HT1080 (cell line): ENCODE measurements at places on chromosomes 12 and 14. TPM values are rescaled to one million over a fixed set of nuclear protein-coding genes. Genes with fewer than 3 reads are reported as not detected.

DNA sequence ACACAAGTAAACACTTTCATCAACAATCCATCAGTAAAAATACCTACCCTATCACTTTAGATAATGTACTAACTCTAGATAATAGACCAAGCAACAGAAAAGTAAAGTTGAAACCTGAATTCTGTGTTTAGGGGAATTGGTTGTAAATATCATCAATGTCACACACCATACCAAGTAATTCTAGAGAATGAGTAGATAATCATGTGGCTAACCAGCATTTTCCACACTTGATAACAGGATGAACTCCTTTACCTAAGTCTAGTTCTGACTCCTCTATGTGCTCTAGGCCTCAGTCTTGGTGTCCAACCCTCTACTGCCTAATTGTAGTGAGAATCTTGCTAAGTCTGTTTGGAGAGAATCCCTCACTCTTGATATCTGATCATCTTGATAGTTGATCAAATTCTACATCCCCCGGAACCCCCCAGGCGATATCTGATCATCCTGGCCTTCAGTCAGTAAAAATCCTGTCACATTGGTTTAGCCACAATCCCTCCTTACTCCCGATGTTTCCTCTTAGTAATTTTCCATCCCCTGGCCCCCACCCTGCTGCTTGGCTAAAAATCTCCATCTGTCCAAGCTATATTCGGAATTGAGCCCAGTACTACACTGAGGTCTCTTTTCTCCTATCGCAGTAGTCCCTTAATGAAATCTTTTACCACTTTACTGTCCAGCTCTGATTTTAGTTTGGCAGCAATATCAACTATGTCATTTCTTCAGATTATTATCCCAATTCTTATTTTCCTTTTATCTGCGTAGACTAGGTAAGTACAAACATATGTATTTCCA, 3.4 kb upstream of the SLCO1A2 start:
- DNase-seq, result no peak

- DNase-seq, result peak; percentile 72
Observed at GRCh38 chr14:49865431-49865859, 12.9 kb upstream of the NEMF start.

DNA sequence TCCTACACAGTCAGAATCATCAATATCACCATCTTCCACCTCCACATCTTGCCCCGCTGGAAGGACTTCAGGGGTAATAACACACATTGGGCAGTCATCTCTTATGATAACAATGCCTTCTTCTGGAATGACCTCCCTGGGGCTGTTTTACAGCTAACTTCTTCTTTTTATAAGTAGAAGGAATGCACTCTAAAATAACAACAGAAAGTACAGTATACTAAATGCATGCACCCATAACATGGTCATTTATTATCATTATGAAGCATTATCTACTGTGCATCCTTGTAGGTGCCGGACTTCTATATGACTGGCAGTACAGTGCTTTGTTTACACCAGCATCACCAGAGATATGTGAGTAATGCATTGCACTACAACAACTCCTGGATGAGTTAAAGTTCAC, 19.0 kb upstream of the NUAK1 start:
- no peak for DNase-seq

- no peak for DNase-seq
Observed at GRCh38 chr14:101950516-101951215, 13.7 kb upstream of the DYNC1H1 start.

DNA sequence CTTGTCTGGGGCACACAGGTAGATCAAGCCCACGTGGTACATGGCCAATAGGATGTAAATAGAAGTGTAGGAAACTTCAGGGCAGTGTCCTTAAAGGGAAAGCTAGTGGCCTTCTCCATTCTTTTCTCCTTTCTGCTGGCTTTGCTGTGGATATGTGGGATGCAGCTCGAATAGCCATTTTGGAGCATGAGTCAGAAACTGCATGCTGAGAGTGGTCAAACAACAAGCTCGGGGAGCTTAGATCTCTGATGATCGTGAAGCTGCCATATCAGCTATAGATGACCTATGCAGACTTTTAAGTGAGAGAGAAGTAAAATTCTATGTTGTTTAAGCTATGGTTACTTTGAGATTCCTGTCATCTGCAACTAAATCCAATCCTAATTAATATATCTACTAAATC, 241.3 kb upstream of the DAAM1 start:
- DNase-seq, result no peak

GRCh38 chr14:24329736-24330135, 5.1 kb downstream of the ADCY4 start:
- no peak for DNase-seq

DNA sequence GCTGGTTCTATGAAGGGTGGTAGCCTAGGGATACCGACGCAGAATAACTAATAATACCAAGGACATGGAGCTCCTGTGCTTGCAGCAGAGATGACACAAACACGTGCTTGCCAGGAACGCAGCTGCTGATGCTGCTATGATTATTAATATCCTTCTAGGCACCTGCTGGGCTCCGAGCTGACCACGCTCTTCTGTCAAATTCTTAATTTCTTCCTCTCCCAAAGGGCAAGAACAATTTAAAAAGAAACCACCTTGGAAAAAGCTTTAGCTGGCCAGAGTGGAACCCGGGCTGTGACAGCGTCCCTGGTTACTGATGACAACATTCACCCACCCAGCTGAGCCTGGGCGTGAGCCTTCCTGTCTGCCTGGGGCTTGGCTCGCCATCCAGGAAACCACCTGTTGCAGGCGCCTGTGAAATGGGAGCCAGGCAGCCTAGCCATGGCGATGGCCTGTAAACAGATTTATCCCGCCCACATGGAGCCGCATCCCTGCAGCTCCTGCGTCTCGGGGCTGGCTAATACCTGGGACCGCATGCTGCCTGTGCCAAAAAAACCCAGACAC, 28.8 kb downstream of the CLMN start:
- no peak for DNase-seq

GRCh38 chr14:84708865-84709264, 821.1 kb upstream of the FLRT2 start:
- DNase-seq, result no peak

DNA sequence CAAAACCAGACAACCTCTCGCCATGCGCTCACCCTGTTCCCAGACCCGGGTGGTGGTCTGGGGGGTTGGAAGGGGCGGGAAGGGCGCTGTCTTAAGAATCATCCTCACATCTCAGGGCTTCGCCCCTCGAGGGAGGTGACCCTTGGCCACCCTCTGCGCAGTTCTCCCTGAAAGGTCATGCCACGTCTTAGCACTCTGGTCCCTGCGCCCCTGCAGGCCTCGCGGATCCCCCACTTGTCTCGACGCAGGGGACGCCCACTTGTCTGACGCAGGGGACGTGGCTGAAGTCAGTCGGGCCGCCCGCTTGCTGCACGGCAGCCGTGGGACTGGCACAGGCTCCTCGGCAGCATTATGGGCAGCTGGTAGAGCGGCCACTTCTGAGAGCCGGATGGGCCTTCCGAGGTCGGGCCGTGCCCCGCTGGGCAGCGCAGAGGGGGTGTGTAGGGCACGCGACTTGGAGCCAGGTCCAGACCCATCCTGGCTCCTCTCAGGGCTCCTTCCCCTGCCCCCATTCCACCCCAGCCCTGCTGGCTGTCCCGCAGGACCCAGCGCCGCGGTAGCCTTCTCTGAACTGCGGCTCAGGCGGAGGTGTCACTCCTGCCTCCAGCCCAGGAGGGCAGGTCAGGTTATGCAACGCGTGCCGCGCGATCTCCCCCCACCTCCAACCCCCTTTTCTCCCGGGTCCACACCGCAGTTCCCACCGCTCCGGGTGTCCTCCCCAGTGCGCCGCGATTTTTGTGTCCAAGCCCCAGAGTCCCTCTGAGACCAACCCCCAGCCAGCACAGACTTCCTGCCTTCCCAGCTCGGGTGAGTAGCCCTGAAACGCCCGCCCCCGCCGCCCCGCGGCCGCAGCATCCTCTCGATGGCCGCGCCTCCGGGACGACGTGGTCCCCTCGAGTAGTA, 40.9 kb upstream of the CAPRIN2 start:
- DNase-seq, result peak; percentile 92

- DNase-seq, result no peak
Observed at GRCh38 chr12:9065607-9065856, 50.2 kb downstream of the A2M start.

- DNase-seq, result peak; percentile 52
Observed at GRCh38 chr12:55996201-55996714, 818 bp upstream of the SUOX start.

- DNase-seq, result no peak
Observed at GRCh38 chr14:100548295-100548655, 38.9 kb downstream of the BEGAIN start.

- no peak for DNase-seq
Observed at GRCh38 chr14:72752034-72752412, 141.9 kb downstream of the DPF3 start.

GRCh38 chr12:15688202-15688736, 100.9 kb downstream of the EPS8 start:
- no peak for DNase-seq

DNA sequence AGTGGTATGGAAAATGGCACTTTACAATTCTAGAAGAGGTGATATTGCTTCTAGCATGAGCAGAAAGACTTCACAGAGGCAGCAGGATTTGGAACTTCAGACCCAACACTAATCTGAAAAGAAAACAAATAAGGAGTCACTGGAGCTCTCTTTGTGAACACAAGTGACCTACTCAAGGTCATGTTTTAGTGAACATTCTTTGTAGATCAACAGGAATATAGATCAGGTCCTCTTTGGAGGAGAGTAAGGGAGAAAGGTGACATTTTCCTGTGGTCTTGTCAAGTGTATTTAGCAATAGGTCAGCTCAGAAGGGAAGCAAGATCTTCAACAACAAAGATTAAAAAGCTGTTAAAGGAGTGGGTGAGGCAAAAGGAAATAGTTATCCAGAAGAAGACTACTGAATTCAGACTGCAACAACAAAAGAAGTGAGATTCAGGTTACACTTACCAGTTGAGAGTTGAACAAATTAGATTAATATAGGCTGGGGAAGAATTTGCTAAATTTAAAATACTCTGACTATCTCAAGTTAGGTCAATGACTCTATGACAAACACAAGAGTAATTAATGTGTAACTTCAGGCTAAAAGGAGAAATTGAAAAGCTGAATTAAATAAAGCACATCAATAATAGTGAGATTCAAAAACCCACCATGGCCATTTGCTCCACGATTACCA, 528.2 kb downstream of the RPS29 start:
- no peak for DNase-seq

DNA sequence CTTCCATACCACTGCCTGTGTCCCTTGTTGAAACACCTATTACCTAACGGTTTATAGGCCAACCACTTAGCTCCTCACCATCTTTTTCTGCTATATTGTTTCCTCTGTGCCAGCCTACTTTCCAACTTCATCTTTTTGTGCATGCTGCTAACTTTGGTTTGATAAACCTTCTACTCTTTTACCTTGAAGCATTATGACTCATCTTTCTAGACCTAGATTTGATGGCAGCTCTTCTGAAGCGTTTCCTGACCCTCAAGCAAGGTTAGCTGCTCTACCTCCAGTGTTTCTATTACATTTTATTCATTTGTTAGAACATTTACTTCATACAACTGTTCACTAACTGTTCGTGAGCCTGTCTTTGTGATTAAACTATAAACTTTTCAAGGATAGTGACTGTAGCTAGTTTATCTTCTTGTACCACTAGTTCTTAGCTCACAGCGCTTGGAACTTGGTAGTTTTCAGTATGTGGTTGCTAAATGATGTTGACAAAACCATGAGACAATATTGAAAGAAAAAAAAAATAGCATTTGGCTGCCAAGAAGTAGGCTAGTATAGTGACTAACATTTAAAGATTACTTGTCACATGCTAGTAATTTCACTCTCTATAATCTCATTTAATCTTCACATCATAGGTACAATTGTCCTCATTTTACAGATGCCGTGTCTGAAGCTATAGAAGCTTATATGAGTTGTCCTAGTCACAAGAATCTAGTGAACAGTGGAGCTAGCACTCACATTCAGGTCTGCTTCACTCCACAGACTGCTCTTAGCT, 79.5 kb downstream of the APAF1 start:
- no peak for DNase-seq

DNA sequence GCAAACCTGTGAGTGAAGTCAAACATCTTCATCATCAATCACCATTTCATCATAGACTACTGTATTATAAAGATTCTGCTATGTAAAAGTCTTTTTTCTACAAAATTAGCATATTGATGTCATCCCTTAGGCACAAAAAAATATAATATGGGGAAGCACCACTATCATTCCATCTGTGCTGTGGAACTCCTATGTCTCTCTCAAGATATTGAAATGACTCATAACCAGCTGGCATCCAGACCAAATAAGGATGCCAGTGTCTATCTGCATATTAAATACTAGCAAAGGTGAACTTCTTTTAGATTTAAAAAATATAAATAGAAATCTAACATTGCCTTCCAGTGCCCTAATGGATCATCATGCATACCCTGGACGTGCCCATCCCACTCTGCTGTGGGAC, 17.9 kb upstream of the DCAF5 start:
- peak; percentile 21 for DNase-seq

DNA sequence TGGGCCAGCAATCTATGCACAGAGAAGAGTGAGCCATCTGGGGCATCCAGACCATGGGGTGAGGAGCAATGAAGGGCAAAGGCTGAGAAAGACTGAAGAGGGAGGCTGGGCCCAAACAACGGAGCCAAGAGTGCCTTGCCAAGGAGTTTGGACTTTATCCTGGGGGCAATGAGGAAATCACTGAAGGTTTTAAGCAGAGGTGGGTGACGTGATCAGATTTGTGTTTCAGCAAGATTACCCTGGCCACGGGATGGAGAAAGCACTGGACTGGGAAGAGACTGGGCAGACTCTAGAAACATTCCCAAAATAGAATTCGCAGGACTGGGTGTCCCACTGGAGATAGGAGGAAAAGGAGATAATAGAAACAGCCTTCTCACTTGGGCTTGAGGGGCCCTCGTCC, 65.3 kb downstream of the DPF3 start:
- DNase-seq, result no peak

DNA sequence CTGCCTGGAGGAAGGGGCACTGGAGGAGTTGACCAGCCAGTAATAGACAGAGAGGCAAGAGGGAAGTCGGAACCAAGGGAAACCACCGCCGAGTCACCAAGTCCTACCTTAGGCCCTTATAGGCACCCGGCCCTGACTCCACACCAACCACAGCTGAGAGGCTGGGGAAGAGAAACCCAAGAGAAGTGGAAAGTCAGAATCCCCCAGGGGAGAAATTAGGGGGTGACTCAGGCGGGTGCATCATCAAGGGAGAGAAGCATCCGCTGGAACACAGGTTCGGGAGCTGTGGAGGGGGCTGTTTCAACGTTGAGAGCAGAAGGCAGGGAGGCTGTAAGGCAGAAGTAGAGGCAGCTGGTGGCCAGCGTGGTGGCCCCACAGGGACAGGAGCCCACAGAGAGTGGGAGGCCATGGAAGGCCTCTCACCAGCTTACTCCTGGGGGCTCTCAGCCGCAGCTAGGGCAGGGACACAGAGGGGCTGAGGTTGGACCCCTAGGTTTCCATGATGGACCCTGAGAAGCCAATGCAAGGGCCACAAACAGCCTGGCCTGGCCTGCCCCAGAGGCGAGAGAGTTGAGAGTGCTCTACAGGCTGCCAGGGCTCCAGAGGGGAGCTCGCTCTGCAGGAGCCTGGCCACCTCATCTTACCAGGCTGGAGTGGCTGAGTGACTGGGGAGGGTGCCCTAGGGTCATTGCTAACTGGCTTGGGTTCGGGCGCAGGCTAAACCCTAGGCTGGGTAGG, 1.4 kb upstream of the TRMT61A start:
- peak; percentile 42 for DNase-seq

NEUROD4 gene
- total RNA-seq, result not detected in 2 replicates

TAS2R43 gene
- total RNA-seq, result not detected in 2 replicates

BEST3 gene
- 1.6 and 2.9 TPM in 2 replicates for total RNA-seq

DIO3 gene
- total RNA-seq, result not detected in 2 replicates
